ENCODE measurements at places on chromosomes 7 and 10.

- DNase-seq, result no peak
Measured at GRCh38 chr7:12091231-12091630, 119.9 kb upstream of the TMEM106B start.

DNA sequence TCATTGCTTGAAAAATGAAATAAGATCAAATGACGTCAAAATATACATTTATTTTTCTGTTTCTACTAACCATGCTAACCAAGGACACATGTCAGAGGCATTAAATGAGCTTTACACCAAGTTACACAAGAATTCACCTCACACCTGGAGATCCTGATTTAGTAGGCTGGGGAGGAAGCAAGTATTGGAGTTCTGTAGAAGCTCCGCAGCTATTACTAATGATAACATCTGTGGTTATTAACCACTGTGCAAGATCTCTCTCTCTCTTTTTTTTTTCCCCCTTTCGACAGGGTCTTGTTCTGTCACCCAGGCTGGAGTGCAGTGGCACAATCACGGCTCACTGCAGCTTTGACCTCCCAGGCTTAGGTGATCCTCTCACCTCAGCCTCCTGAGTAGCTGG is 104.0 kb downstream of the ZNF22 start:
- no peak for DNase-seq

- DNase-seq, result no peak
Measured at GRCh38 chr7:47478017-47478344, 103.9 kb downstream of the TNS3 start.

DNA sequence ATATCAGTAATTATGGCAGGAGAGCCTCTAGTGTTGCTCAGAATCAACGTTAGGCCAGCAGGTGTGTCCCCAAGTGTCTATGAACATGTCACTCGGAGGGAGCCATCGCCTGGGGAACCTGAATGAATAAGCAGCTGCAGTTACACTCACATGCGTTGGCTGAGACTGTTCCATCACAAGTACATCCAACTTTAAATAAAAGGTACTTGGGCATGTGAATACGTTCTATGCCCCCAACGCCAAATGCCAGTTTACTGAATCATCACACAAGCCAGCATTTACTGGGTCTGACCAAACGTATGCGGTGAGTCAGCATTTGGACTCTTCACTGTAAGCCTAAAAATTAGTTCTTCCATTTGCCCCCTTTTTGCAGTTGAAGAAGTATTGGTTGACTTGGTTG is 207.6 kb upstream of the PLXNA4 start:
- peak; percentile 74 for DNase-seq

DNA sequence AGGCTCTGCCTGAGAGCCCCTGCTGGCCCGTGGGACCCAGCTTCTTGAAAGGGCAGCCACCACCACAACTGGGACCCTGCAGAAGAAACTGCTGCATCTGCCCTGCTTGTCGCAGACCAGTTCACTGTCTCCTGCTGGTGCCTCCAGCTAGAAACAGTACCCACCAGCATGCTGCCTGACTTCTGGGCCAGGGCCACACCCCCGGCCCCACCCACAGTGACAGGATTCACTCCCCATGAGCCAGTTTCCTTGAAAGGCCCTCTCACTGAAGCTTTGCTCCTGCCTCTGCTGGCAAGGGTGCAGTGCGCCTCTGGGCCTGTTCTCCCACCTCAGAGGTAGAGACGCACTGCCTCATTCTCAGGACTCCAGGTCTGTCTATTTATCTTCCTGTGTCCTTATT is 32.4 kb downstream of the ANXA11 start:
- DNase-seq, result no peak

- DNase-seq, result no peak
Measured at GRCh38 chr10:44462338-44462914, 77.5 kb upstream of the CXCL12 start.

DNA sequence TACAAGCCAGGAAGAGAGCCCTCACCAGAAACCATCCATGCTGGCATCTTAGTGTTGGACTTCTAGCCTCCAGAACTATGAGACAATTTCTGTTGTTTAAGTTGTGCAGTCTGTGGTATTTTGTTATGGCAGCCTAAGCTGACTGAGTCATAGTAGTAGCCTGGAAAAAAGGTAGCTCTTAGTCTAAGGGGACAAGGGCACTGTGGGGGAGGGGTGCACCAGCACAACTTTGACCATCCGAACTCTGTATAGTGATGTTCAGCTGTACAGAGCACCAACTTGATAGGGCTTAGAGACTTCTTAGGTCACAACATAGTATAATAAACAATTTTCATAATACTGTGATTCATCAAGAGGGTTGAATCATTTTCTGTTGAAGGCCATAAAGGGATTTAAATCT is 14.3 kb downstream of the EIF4EBP2 start:
- DNase-seq, result no peak

- DNase-seq, result no peak
Measured at GRCh38 chr10:107094824-107095522, 69.5 kb downstream of the SORCS1 start.

GRCh38 chr10:127871631-127872010 is 21.1 kb downstream of the CLRN3 start:
- no peak for DNase-seq

GRCh38 chr7:18361756-18362155 is 133.8 kb upstream of the HDAC9 start:
- DNase-seq, result no peak

- DNase-seq, result peak; percentile 83
Measured at GRCh38 chr10:34528320-34528719, 286.8 kb downstream of the PARD3 start.

DNA sequence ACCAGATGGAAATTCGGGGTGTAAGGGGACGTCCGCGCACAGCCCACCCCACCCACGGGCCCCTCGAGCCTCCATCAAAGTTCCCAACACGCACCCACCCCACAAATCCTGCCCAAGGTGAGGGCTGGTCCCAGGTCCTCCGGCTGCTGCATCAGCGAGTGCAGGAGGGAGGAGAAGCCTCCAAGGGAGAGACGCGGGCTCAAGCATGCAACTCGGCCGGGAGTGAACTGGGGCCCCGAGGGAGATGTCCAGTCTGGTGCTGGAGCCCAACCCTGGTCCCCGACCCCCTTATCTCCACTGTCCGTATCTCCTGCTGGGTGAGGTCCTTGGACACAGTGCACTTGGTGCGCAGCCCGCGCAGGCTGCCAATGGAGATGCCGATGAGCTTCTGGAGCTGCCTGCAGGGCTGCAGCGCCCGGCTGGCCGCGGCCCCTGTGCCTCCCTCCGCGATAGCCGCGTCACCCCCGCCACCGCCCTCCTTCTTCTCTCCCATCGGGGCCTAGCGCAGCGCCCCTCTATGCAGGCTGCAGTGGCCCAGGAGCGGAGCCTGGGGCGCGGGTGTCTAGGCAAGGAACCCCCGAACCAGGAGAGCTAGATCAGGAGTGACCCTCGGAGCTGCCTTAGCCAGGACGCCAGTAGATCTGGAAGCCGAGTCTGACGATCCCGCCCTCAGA is 489.2 kb downstream of the ZNF33B start:
- no peak for DNase-seq

DNA sequence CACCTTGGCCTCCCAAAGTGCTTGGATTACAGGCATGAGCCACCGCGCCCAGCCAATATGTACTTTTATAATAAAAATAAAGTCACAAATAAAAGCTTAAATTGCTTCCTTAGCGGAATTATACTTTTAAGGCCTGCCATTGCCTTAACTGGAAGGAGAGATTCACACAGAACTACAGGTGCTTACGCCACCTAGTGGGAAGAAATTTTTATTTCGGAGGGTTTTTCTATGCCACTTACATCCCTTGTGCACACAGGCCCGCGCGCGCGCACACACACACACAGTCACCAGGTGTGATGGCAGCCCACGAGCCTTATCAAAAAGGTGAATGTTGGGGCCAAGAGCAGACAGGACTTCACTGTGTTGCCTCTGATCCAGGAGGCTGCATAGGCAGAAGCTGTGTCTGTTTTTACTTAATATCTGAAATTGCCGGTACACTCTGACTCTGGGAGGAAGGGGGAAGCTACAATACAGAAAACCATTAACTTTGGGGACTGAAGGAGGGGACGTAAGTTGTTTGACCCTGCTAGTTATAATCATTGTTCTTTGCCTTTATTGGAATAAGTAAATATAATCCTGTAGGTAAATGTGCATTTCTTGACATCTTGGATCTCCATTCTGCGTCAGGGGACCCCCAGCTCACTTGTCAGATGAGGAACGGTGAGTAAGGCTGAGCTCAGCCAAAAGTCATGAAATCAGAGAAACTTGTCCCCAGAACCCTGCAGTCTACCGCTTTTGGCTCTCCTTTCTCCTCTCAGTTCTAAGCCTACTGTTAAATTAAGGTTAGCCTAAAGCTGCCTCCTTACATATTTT is 87.1 kb downstream of the SLC16A9 start:
- peak; percentile 30 for DNase-seq

DNA sequence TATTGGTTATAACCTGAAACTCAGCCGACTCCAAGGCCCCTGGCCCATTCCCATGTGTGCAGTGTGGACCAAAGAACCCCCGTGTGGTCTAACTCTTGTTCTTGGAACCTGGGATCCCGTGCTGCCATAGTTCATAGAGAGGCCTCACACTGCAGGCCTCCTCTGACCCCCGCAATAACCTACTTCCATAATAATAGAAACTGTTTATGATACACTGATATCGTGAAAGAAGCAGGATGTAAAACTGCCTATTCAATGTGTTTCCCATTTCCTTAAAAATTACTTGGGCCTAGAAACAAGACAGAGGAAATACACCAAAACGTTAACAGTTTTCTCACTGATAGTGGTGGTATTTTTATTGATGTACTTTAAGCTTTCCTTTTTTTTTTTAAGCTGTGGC is 109.2 kb upstream of the KDM7A start:
- no peak for DNase-seq

DNA sequence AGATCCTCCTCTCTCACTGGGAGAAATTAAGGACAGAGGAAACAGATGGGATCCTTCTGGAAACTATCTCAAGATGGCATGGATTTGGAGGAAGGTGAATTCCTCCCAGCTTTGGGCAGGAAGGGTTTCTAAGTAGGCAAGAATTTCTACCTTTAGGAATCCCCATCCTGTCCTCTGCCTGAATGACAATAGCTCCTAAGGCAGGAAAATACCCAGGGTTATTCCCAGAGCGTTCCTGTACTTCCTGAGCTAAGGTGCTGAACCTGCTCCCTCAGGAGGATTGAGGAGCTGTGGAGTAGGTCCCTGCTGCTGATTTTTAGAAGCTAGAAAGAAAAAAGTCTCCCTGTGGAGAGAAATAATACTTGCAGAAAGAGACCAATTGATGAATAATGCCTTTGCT is 568 bp downstream of the MGAM2 start:
- no peak for DNase-seq

DNA sequence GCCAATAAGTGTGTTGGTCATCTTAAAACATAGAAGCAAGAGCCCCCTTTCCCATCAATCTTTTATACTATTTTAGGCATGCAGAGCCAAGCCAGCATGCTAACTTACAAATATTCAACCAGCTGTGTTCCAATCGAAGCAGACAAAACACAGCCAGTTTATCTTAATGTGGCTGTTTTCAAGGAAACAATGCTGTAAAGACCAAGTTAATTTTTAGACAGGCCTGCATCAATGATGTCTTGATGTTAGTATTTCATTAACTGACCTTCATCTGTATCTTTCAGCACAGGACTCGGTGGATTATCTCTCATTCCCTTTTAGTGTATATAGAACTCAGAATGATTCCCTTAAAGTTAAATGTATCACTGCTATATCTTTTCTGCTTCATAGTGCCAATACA is 262.0 kb upstream of the ZWINT start:
- DNase-seq, result no peak

- DNase-seq, result no peak
Measured at GRCh38 chr7:41928166-41928565, 225.3 kb upstream of the INHBA start.

- DNase-seq, result peak; percentile 17
Measured at GRCh38 chr10:130301021-130301892, 165.1 kb downstream of the GLRX3 start.

GRCh38 chr10:106577266-106577665 is 587.2 kb downstream of the SORCS1 start:
- DNase-seq, result no peak

DNA sequence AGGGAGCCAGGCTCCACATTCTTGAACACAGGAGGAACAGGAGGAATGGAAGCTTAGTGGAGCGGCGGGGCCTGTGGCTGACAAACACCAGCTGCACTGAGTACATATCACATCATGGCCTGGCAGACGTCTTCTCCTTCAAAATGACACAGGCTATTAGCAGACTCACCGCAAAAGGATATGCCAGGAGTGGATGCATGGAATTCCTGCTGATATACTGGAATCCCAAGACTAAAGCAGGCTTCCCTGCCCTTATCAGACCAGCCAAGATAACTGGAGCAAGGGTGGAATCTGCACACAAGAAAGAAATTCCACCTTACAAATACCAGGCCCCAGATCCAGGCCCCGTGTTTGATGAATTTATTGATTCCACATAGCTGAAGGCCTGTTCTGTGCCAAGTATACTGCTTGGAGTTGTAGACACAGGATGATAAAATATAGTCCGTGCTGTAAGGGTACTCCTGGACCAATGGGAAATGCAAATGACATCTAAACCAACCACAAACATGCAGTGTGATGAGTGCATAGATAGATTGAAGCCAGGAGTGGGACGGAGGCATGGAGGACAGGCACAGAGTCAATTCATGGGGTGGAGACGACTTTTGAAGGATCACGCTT is 480.5 kb upstream of the ZMIZ1 start:
- no peak for DNase-seq

GRCh38 chr10:86533328-86533727 is 11.7 kb upstream of the WAPL start:
- DNase-seq, result no peak

- no peak for DNase-seq
Measured at GRCh38 chr10:25852364-25852941, 81.6 kb upstream of the MYO3A start.

- DNase-seq, result no peak
Measured at GRCh38 chr10:102758240-102758932, 14.6 kb downstream of the WBP1L start.

GRCh38 chr10:20608503-20608902 is 288.6 kb downstream of the NEBL start:
- DNase-seq, result no peak

DNA sequence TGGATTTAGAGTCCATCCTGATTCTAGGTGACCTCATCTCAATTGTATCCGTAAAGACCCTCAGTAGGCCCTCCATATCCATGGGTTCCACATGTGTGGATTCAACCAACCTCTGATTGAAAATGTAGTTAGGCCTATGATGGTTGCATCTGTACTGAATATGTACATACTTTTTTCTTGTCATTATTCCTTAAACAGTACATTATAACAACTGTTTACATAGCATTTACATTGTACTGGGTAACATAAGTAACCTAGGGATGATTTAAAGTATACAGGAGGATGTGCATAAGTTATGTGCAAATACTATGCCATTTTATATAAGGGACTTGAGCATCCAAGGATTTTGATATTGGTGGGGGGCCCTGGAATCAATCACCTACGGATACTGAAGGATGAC is 10.1 kb downstream of the CPN1 start:
- no peak for DNase-seq

GRCh38 chr7:151068069-151068773 is 8.8 kb downstream of the SLC4A2 start:
- no peak for DNase-seq

- DNase-seq, result no peak
Measured at GRCh38 chr10:77556990-77557601, 80.5 kb downstream of the KCNMA1 start.

Data from fibroblast of the conjunctiva (primary cell).